Astrocyte of the spinal cord (primary cell): ENCODE measurements at places on chromosomes 2 and 18.

GRCh38 chr2:170869036-170869435 lies 52.3 kb downstream of the GAD1 start:
- no peak for DNase-seq

- DNase-seq, result peak; percentile 47
These were observed 746.3 kb upstream of the CHAC2 start for GRCh38 chr2:53021292-53021691.

GRCh38 chr2:126753501-126754212 lies 97.7 kb downstream of the GYPC start:
- no peak for DNase-seq

GRCh38 chr2:45180033-45180746 lies 170.9 kb upstream of the SIX2 start:
- no peak for DNase-seq

GRCh38 chr2:200486529-200486928 lies 23.3 kb downstream of the KCTD18 start:
- DNase-seq, result peak; percentile 12

DNA sequence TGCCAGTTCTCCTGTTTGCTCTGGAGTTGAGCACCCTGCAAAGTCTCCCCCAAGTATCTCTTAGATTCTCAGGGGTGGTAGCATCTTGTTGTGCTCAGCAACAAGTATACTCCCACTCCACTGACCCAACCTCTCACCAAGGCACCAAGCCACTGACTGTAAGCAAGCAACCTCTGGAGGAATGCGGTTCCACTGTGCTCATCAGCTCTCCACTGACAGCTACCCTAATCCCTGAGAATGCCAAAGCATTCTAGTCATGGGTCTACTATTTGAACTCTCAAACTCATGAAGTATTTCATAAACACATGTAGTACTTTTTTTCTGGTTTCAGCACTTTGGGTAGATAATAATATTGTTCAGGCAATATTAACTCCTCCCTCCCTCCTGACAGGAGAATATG lies 170.0 kb downstream of the EPHA4 start:
- no peak for DNase-seq

- no peak for DNase-seq
These were observed 9.9 kb downstream of the EPAS1 start for GRCh38 chr2:46306988-46307655.

- DNase-seq, result peak; percentile 81
These were observed 19.1 kb upstream of the SLC20A1 start for GRCh38 chr2:112626604-112627059.

- DNase-seq, result no peak
These were observed 8.4 kb upstream of the SP9 start for GRCh38 chr2:174326161-174327020.

DNA sequence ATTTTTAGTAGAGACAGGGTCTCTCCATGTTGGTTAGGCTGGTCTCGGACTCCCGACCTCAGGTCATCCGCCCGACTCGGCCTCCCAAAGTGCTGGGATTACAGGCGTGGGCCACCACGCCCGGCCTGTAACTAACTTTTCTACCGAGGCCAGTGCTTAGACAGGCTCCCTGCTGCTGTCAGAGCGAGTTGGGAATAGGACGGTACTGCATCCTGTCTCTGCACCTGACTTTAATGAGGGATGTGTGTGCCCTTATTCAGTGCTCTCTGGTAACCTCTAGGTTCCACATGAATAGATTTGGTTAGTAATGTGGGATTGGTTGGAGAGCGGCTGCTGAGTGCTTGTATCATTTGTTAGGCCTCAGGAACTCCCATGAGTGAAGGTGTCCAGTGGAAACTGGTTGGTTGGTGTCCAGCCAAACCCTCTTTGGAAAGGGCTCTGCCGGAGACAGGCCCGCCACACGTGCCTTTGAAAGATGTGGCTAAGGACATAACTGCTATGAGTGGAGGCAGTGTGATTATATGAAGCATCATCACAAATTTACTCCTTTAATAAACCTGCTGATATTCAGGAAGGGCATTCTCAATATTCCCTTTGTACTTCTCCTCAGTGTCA lies 36.6 kb downstream of the MYOM1 start:
- DNase-seq, result no peak

DNA sequence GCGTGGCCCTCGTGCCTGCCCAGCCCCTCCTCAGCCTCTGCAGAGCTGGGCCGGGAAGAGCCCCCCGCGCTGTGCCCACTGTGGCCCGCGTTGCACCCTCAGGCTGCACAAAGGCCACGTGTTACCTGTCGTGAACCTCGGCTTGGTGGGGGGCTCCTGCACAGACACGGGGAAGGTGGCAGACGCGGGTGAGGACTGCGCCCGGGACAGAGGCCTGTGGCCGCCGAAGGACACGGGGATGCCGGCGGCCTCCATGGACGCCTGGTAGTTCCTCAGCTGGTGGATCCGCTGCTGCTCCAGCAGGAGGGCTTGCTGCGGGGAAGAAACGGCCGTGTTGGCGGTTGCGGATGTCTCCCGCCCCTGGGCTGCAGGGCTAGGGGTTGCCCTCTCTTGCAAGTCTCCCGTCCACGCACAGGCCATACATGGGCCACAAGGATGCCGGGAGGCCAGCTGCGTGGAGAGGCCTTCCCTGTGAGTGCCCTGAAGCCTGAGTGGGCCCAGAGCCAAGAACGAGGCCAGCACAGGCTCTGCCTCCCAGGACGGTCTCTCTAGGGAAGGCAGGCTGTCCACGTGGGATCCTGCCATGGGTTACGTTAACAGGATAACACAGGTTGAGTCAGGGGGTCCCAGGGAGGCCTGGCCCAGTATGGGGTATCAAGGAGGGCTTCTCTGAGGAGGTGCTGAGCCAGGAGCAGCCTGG lies 263.7 kb downstream of the TWIST2 start:
- DNase-seq, result no peak

- no peak for DNase-seq
These were observed 90.5 kb upstream of the MYO3B start for GRCh38 chr2:170087413-170087793.

DNA sequence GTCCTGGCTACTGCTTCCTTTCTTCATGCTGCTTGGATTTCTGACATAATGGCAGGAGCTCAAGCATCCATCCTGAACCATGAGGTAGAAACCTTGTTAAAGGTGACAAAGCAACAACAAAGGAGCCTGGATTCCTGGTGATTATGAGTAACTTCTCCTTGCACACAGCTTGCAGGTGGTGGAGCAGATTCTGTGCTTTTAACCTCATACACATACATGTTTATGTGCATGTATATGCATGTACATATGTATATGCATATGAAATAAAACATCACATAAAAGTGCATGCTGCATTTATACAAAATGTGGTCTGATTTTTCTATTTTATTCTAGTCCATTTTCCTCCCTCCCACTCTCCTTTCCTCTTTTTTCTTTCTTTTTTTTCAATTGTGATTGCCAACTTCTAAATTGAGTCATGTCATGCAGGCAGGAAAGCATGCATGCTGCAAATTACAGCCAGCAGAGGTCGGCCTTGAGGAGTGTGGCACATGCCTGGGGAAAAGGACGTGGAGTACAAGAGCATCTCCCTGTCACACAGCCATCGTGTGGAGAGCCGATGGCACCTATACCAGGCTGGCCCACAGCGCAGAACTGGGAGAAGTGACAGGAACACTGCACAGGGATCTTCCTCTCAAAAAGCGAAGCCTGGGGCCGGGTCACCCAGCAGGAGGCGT lies 17.9 kb downstream of the LCT start:
- DNase-seq, result peak; percentile 21

GRCh38 chr18:8375249-8375648 lies 234.0 kb upstream of the RAB12 start:
- no peak for DNase-seq

GRCh38 chr2:136049991-136050920 lies 64.8 kb upstream of the DARS1 start:
- DNase-seq, result no peak
